ENCODE measurements at places on chromosomes 3 and 15.

GRCh38 chr3:58704745-58705144, 38.2 kb upstream of the FAM3D start:
- DNase-seq: no peak

- DNase-seq: no peak
Measured at GRCh38 chr3:183560607-183561006, 5.1 kb upstream of the KLHL6 start.

GRCh38 chr15:87355946-87356345, 900.6 kb downstream of the NTRK3 start:
- no peak for DNase-seq

GRCh38 chr3:190325923-190326322, 3.7 kb upstream of the CLDN1 start:
- DNase-seq: no peak

GRCh38 chr3:73098873-73099272, 37.4 kb downstream of the EBLN2 start:
- DNase-seq: no peak

DNA sequence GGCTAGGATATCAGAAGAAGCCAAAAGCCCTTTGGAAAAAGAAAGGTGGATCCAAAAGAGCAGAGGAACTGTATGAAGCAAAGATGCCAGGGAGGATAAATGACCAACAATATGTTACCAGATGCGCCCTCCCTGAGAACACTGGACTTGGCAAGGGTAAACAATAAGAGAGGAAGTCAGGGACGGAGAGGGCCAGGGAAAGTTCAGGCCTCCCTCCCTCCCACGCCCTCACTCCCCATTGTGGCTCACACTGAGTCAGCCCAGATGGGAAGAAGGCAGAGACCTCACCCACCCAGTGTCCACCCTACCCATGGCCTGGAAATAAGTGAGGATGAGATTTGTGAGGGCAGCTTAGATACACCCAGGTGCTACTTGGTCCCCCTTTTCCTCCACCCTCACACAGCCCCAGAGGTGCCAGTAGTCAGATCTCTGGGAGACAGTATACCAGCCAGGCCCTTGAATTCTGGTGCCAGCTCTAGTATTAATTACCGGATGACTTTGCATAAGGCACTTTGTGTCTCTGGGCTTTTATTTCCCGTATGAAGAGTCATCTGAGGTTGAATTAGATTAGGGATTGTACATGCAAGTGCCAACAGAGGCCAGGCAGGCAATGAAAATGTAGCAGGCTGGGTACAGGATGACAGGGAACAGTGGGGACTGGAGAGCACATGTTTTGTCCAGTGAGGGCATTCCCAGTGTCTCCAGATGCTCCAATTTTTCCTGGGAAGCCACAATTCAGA, 35.1 kb upstream of the FRMD4B start:
- no peak for DNase-seq

DNA sequence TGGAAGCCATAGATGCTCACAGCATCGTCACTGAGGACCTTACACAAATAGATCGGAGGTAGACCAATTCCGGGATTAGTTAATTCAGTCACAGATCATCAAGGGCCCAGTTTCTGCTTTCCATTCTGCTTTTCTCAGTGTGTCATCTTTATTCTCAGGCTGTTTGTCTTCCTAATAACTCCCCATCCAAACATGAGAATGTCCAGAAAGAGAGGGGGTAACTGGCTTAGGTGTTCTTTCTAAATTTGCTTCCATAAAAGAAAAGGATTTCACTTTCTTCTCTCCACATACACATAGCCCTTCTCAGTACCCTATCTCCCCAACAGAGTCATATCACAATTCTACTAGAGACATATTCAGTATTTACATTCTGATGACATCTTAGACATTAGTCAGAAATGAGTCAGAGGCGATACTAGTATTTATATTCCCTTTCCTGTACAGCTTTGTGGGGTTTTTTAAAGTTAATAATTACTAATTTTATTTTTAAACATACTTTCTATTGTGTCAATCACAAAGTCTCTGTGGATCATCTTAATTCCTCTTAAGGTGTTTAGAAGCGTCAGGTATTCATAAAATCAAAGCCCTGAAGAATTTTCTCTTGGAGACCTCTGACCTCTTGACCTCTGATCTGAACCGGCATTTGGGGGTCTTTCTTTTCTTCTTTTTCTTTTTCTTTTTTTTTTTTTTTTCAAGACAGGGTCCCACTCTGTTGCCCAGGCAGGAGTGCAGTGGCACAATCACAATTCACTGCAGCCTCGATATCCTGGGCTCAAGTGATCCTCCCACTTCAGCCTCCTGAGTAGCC, 24.3 kb upstream of the IL12A start:
- no peak for DNase-seq

DNA sequence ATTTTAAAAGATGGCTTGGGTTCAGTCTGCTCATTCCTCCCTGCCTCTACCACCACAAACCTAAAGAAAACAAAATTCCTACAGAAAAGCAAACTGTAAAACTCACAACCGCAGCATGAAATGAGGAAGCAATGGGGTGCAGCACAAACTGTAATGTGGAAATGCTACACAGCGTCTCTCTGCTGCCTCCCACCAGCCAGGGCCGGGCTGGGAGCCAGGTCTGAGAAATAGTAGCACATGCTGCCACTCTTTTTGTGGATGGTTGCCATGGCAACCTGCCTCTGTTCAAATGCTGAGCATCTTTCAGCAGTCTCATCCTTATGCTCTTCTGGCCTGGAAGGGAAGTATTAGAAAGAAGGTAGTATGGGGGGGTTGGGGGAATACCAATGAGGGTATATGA, 55.4 kb downstream of the EOMES start:
- DNase-seq: no peak

- DNase-seq: no peak
Measured at GRCh38 chr15:38010395-38010794, 76.0 kb downstream of the TMCO5A start.

DNA sequence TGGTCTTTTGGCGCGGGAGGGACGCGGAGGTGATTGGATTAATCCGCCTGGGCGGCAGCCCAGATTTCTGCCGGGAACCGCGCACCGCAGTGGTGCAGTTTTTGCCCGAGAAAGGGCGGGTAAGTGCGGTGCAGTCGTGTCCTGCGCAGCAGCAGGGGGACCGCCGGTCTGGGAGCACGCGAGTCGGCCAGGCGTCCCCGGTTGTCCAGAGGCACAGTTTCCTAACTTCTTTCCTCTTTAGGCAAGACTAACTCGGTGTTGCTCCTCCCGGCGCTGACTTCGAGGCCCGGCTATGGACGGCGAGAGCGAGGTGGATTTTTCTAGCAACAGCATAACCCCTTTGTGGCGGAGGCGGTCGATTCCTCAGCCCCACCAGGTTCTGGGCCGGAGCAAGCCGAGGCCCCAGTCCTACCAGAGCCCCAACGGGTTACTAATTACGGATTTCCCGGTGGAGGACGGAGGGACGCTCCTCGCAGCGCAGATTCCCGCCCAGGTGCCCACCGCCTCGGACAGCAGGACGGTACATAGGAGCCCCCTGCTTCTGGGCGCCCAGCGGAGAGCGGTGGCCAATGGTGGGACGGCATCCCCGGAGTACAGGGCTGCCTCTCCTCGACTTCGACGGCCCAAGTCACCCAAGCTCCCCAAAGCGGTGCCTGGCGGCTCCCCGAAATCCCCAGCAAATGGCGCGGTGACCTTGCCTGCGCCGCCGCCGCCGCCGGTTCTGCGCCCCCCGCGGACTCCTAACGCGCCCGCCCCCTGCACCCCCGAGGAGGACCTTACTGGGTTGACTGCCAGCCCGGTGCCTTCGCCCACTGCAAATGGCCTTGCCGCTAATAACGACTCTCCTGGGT, 736 bp downstream of the ARHGEF26 start:
- no peak for DNase-seq

- no peak for DNase-seq
Measured at GRCh38 chr3:105834768-105835167, 34.0 kb downstream of the CBLB start.

DNA sequence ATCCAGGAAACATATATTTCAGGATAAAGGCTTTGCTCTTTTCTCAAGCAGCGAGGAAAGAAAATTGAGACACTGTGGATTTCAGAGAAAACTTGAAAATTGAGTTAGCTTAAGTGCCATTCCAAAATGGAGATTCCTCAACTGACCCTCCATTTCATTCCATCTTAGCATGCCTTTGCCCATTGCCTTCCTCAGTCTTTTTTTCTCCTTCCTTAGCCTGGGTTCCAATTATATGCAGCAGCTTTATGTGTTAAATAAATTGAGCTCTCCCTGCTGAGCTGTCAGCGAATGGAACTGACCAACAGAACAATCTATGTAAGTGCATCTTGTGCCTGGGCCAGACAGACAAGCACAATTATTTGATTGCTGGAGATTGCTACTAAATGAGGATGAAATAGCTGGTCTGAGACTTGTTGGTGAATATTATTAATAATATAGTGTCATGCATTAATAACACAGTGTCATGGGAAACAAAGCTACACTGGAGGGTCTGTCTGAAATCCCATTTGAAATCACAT, 6.9 kb upstream of the DNAJC19 start:
- no peak for DNase-seq

- DNase-seq: no peak
Measured at GRCh38 chr3:134697830-134698689, 47.2 kb upstream of the KY start.

DNA sequence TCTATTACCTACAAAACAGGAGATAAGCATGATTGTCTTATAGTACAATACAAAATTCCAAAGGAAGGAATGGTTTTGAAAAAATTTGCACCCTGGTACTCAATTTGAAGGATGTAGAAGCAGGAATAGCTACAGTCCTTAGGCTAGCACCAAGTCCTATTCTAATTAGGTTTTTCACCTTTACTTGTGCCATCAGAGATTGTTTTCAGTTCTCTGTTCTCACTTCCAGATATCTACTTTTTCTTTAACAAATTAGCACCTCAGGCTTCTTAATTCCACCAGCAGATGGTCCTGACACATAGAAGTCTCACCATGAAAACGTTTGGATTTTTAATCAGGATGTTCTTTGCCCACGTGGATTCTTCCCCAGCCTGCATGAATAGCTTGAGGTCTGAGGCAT, 43.8 kb downstream of the IL5RA start:
- no peak for DNase-seq
